ENCODE measurements at places on chromosomes 4 and X.
A peak's percentile ranks its signal among the peaks of the same experiment; 100 is the strongest.

DNA sequence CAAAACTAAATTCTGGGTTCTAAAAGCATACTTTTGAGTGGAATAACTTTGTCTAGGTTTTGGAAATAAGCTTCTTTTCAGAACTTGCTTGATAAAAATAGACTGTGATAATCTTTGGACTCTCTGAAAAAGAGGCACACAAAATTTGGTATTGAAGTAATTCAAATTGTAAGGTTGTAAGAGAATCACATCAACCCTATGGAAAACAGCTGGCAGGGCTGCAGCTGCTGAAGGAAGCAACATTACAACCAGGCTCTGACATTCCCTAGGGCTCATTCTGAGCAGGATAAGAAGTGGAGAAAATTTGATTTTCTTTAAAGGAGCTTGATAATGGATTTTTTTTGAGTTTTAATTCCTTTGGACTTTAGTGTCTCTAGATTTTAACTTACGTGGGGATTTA lies 147.6 kb downstream of the FSTL5 start:
- DNase-seq = no peak

GRCh38 chr4:42237010-42237409 lies 84.6 kb upstream of the BEND4 start:
- no peak for DNase-seq

DNA sequence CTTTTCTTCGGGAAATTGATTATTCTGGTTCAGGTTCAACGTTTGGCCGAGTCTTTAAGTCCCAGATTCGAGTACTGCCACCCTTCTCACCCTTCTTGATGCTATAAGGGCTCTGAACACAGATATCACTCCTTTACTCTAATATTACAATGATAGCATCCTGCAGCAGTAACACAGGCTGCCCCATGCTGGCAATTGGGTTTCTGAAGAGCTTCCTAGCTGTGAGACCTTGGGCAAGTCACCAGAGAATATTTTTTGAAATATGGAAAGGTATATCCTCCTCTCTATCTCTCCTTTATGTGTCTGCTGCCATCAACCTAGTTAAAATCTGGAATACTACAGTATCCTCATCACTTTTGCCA lies 297 bp upstream of the MTMR8 start:
- no peak for DNase-seq

DNA sequence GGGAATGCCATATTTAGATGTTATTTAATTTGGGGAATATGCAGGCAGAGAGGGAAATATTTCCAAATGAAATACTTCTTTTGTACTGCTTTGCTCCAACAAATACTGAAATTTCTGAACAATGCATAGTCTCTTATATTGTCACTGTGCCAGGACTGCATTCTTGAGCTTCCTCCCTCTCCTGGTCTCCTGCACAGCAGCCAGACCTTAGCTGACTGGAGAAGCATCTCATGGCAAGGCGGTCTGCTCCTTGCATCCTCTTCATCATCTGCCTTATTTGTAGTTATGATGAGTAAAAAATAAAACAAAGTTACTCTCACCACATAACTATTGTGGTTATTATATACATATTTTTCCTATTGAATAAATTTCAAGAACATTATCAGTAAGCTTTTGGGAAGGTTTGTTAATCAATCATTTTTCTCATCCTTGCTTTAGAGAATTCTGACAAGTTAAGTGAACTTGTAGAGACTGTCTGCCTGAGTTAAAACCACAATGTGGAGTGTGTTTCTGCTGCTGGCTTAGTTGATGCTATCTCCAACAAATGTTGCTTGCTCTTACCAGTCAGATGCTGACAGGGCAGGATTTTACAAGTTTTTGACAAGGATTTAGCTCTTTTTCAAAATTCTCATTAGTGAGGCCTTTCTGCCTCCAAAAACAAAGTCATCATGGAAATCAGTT lies 153.6 kb downstream of the SOWAHB start:
- DNase-seq = no peak

- no peak for DNase-seq
Measured at GRCh38 chr4:144421839-144422565, 224.0 kb upstream of the HHIP start.

DNA sequence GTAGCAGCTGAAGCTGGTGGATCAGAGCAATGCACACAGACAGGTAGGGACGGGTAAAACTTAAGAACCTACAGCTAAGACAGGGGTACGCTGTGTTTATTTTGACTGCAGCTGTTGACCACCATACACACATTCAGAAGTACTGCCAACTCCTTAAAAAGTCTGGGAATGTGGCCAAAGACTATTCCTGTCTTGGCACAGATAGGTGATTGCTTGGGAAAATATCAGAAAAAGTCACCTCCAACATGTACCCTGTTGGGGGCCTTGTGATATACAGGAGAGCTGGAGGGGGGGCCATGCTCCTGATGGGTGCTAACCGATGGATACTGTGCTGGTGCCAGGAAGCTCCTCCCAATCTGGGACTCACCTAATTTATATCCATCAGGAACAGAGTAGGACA lies 121.2 kb downstream of the VCX2 start:
- no peak for DNase-seq

DNA sequence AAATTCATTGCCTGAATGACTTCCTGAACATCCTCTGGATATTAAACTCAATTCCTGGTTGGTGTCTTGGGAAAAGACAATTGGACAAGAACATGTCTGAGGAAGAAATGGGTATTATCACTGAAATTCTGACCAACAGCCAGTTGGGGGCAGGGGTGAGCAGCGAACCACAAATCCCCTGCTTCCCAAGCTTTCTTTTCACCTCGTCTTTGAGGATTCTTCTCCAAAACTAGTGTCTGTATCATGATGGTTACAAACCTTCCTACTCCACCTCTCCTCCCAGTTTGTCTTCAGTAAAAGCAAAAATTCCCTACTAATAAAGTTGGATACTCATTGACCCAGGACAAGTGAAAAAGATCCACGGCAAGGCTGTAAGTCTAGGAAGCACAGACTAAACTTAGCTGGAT lies 48.3 kb upstream of the WDR1 start:
- DNase-seq = peak; percentile 13

Measured in NCI-H2081 treated with DMSO at 0.1 percent for 48 hours (cell line).